Kidney capillary endothelial cell (primary cell): ENCODE measurements at places on chromosomes 6 and 20.
A peak's percentile ranks its signal among the peaks of the same experiment; 100 is the strongest.

DNA sequence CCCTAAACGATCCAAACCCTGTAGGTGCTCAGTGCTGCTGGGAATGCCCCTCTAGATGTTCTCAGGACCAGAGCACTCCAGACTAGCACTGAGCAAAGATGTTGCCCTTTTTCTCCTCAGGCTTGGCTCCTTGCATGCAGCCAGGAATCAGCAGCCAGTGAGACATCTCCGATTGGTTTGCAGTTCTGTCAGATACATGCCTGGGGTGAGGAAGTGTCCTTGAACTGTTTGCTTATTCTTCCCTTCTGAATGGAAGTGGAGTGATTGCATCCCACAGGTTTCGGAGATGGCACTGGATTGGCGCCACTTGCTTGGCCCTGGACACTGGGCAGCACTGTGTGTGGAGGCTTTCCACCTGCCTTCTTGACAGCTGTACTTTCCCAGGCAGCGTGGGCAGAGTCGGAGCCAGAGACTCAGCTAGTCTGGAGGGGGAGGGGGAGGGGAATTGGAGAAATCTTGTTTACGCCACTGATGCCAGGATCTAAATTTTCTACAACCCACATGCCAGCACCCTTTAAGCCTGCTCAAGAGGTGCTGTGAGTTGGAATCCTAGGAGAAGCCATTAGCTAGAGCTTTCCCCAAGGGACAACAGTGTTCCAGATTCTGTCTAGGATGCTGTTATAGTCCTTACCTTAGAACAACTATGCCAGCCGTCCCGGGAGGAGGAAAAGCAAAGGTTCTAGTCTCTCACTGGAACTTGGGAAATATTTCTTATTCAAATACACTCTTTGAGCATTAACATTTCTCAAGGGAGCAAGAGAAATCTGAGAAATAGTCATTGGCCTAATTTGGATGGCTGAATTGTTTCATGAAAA is 49.2 kb upstream of the SASH1 start:
- no peak for DNase-seq

GRCh38 chr6:119526561-119527230 is 177.1 kb upstream of the MAN1A1 start:
- DNase-seq = no peak

DNA sequence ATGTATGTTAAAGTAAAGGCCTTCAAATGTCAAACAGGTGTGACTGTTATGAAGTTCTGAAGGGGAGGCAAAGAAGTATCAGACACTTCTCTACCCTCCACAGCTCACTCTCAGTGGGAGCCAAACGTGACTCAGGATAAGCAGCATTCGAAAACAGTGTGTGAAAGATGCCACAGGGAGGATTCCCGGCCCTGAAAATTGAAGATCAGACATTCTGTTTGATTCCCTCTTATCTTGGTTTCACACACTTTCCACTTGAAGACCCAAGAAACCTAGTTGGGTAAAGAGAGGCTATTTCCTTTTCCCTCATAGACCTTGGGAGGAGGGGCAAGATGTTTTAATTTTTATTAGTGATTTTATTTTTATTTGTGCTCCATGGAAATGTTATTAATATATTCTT is 164.2 kb upstream of the SUPT3H start:
- DNase-seq = no peak

DNA sequence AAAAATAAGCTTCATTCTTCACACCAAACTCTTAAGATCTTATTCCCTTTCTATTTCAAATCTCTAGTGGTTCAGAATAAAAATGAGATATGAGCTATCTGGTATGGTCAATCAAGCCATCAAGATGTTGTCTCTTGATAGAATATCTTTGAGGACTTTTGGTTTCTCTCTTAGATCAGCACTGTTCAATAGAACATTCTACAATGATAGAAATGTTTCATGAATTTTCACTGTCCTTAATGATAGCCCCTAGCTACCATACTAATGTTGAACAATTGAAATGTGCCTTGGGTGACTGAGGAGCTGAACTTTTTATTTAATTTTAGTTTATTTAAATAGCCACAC is 24.1 kb upstream of the HINT3 start:
- no peak for DNase-seq

DNA sequence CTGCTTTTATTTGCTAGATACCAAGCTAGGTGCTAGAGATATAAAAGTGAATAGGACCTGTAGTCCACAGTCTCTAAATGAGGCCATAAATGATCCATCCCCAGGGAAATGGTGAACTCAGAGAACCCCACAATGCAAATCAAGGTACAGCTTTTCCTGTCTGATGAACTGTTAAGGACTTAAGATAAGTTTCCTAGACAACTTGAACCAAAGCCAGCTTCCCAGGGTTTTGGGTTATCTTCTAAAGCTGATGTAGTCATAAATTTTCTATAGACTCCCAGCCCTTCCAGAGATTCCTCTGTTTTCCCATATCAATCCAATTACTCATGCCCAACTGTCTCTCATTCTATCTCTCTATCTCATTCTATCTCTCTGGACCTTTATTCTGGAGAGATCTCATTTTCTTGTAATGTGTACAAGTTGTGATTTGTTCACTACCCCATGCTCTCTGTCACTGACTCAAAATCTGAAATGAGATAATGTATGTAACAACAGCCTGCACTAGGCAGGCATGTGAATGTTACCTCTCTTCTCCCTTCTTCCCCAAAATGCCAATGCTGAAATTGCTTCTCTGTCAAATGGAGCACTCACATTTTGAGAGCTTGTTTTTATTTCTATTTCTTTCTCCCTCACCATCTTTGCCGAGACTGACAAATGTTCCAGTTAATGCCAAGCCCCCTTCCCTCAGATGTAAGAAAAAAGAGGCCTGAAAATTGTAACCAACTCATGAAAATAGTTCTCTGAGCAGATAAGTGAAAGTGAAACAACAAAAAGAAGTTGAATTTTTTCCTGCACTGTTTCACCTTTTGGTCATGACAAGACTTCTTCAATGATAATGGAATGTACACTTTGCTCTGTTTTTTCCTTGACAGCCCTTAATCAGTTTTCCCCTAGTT is 279.9 kb downstream of the SLC35F1 start:
- peak; percentile 2 for DNase-seq
